ENCODE measurements at places on chromosomes 3 and 15.
A peak's percentile ranks its signal among the peaks of the same experiment; 100 is the strongest.

- DNase-seq = no peak
Measured at GRCh38 chr3:11132861-11133260, 21.4 kb upstream of the HRH1 start.

- no peak for DNase-seq
Measured at GRCh38 chr3:13843351-13843750, 36.5 kb downstream of the WNT7A start.

DNA sequence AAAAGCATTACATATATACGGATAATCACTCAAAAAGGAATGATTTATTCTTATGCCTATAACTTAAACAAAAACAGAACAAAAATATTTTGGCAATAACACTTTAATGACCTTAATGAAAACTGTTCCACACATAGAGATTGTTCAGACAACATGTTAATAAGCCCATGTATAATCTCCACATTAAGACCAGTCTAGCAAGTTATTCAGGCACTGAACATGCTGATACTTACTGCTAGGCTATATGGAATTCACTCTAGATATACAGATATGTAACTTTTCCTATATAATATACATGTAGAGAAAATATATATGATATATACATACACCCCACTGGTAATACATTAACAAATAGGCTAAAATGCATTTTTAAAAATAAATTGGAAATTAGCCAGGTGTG is 43.8 kb upstream of the USP50 start:
- no peak for DNase-seq

- no peak for DNase-seq
Measured at GRCh38 chr3:184880276-184881019, 68.5 kb downstream of the VPS8 start.

DNA sequence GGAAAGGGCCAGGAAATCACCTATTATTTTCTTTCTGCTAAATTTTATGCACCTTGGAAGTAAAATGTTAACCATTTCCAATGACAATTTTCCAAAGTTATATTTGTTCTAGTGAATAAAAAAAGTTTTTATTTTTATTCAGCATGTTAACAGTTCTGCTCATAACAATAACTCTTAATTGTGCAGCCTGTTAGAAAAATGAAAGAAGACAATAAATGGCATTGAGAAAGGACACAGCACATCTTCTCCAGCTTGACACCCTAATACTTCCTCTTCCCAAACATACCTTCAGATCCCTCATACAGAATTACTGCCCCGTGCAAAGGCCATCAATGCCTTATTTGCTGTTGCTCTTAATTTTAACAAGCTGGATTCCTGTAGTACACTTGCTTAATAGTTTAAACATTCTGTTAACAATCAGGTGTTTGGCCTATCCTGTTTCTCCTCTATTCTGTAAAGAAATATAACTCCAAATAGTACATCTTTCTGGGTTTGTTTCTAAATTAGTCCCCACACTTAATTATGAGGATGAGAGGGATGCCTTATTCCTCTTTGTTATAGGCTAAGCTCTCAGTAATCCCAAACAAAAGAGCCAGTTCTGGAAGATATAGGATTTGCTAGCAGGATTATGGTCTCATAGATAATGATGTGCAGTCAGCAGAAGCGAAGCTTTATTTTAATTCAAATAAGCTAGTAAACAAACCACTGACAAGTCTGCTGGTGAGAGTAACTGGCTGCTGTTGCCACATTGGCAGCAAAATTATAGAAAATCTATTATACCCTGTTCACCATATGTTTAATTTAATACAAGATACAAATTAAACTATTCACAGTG is 19.2 kb upstream of the SOX2 start:
- DNase-seq = peak; percentile 28

DNA sequence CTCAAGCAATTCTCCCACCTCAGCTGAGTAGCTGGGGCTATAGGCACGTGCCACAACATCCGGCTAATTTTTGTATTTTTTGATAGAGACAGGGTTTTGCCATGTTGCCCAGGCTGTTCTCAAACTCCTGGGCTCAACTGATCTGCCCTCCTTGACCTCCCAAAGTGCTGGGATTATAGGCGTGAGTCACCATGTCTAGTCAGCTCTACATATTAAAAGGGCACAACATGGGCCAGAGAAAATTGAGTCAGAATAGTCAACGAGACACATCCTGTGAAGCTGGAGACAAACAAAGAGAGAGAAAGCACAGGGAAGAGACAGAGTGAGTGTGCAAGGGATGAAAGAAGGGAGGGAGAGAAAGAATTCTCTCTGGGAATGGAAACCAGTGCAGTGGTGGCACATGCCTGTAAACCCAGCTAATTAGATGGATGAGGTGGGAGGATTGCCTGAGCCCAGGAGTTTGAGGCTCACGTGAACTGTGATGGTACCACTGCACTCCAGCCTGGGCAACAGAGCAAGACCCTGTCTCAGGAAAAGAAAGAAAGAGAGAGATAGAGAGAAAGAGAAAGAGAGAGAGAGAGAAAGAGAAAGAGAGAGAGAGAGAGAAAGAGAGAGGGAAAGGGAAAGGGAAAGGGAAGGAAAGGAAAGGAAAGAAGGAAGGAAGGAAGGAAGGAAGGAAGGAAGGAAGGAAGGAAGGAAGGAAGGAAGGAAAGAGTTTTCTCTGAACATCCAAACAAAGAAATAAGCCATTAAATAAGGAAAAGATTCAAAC is 107.2 kb upstream of the SLC25A36 start:
- no peak for DNase-seq

DNA sequence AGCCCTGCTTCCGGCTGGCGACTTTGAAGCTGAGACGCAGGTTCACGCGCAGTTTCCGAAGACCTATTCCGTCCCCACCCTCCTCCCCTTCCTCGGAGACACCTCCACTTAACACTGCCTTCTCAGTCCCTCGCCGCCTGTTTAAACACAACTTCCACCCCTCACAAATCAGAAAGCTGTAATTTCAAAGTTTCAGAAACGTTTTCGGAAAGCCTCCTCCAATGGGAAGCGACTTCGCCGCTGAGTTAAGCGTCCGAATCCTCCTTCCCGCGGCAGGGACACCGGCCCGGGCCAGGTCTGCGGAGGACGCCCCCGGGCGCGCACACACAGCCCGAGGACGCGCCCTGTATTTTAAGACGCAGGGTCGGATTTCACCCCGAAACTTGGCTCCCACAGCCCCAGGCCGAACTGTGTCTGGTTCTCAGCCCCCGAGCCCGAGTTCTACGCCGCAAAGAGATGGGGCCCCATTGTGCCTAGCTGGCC is 559 bp upstream of the LRRN1 start:
- peak; percentile 28 for DNase-seq

DNA sequence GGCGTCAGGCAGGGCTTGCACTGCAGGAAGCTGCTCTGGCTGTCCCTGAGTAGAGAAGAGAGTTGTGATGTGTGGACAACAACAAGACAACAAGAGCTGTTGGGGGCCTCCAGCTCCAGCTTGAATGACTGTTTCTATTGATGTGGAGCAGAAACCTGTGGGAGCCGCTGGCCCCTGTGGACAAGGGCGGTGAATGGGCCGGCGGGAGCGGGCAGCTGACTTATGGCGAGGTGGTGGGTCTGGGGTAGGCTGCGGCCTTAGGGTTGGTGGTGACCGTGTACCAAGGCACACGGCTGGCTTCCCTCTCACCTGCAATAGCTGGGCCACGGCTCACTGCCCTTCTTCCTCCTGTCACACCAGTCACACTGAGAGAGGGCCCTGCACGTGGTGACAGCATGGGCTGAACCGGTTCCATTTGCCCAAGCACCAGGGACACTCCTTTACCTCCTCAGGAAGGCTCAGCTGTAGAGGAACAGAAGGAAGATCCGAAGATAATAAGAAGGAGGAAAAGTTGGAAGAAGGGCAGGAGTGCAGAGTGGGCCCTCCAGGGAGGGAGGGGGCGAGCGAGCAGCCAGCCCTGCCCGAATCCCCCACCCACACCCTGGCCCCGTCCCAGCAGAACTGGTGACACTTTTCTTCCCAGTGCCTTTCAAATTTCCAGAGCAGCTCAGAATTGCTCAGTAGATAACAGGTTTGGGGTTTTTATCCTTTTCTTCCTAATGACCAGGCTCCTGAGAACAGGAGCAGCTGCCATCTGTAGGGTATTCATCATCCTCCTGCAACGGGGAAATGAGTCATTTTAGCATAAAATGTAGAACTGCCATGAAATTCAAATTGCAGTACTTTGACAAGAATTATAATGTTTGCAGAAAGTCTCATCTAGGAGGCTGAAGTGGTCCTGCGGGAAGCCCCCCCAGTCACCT is 136.9 kb downstream of the TJP1 start:
- no peak for DNase-seq

GRCh38 chr15:88230823-88231222 is 25.7 kb downstream of the NTRK3 start:
- DNase-seq = no peak

GRCh38 chr15:80267658-80268057 is 15.6 kb upstream of the CTXND1 start:
- DNase-seq = no peak

DNA sequence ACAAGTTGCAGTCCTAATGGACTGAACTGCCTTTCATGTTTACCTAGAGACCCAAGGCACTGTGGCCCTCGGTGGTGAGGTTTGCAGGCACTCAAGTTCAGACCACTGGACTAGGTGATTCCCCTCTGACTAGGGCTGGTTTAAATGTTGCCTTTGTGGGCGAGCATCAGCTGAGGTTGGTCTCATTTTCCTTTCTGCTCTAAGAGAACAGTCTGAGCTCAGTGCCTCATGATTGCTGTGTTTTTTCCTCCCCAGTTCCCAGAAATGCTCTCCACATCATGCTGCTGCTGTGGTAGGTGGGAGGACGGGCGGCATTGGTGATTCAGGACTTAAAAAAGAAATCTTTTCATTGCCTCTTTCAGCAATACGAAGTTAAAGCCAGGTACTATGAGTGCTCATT is 237.2 kb downstream of the MBNL1 start:
- no peak for DNase-seq

GRCh38 chr3:108031895-108032294 is 58.9 kb downstream of the CD47 start:
- no peak for DNase-seq

DNA sequence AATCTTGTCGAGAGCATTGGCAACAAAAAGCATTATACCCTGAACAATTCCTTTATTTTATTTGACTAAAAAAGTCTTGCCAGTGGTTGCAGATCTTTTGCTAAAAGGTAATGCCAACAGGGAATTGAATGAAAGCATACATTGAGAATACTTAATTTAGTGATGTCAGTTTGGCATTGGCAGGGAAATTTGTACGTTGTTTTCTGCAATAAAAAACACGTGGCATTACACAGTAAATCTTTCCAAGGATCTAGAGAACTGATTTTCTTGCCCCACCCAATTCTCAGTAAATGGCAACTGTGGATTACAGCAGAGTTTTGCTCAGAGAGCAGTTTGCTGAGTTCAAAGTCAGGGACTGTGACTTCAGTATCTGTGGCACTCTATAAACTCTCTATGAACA is 38.3 kb upstream of the IGSF10 start:
- no peak for DNase-seq

DNA sequence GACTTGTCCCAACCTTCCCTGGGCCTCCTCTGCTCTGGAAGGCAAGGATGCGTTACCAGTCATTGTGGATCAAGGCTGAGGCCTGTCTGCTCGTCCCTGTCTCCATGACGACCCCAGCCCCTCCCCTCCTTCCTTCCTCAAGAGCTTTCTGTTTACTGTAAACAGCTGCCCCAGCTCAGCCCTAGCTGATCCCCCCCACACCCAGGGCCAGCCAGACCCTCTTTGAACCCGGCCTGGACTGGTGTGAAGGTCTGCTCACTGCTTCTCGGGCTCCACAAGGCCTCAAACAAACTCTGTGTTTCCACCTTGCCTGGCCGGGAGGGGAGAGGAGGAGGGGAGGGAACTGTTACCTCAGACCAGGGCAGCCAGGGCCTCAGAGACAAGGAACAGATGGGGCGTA is 16.9 kb downstream of the VPS18 start:
- DNase-seq = peak; percentile 24

- DNase-seq = peak; percentile 15
Measured at GRCh38 chr3:106032479-106032878, 163.7 kb upstream of the CBLB start.

GRCh38 chr15:36004891-36005490 is 459.0 kb upstream of the DPH6 start:
- no peak for DNase-seq

DNA sequence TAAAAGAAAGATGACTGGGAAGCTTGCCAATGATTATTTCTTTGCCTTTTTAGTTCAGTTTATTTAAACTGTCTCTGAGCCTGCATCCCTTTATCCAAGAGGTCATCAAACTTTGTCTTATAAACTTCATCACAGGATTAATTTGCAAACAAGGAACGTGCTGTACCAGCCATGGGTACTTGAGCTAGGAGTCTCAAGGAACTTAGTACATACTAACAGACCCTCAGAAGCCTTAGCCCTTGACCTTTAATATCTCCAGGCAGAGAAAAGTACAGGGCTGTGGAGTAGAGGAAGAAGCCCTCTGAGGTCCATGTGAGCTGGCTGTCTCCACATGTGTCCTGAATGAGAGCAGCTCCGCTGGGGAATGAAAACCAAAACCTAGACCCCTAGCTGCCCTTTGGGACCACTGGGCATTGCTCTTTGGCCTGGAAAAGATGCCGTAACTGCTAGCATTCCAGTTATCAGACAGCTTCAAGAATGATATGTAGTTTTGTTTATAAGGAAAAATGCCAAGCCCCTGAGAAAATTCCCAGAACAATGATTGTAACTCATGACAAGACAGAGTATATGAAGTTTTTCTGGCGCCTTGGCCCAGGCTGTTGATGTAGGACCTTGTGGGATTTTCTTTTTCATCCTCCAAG is 92.1 kb downstream of the ASB7 start:
- no peak for DNase-seq

- no peak for DNase-seq
Measured at GRCh38 chr3:60594025-60594424, 657.2 kb downstream of the FHIT start.

DNA sequence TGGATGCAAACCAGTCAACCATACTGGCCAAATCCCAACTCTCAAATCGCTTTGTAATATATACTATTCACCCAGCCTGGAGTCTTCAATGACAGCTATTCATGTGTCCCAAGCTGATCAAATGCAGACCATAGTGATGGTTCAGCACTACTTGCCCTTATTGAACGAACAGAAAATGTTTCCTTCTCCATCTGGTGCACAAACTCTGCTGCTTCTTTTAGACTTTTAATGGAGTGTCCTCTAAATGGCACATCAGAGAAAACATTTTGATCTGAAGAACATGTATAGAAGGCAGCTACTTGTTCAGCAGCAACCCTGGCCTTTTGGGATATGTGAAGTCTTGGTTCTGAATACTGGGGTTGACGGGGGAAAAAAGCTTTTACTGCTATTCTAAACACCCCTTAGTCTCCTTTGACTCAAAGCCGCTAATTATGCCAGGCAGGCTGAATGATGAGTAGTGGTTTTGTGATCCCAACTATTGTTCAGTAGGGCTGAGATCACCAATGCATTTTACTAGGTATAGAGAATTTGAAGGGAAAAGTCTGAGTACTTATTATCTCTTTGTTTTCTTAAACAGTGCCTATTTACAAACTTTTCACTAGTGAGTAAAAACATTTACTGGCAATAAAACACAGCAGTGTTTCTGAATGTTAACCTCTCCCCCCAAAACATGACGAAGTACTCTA is 781.2 kb downstream of the ROBO1 start:
- no peak for DNase-seq

- no peak for DNase-seq
Measured at GRCh38 chr3:100384733-100385525, 16.0 kb downstream of the TOMM70 start.
